Upper lobe of right lung (tissue), 1 donor: ENCODE measurements at places on chromosomes 16 and 17.

- H3K36me3 ChIP-seq, result no peaks in the 10 kb centered on the region
- H3K27me3 ChIP-seq, result no peaks in the 10 kb centered on the region
- DNase-seq, result no peak
- no peak overlapping the region for H3K27ac ChIP-seq
- no peaks in the 10 kb centered on the region for H3K4me1 ChIP-seq
- H3K4me3 ChIP-seq, result no peak overlapping the region
Observed at GRCh38 chr17:31144836-31145235, 50.1 kb downstream of the NF1 start.

DNA sequence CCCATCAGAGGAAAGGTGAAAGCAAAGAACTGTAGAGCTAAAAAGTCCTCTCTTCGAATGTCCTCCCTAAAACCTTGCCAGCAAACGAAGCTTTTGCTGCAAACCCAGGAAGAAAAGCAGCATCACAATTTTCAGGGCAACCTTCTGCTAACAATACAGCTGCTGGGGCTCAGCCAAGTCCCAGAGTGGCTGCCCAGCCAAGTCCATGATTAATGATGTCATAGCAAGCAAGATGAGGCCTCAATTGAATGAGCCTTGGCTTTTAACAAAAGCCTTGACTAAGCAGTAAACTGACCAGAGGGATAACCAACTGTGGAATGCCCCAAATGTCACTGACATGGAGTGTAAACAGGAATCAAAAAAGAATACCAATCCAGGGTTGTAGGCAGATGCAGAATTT is 342.7 kb downstream of the PMP22 start:
- no peak for DNase-seq
- no peaks in the 10 kb centered on the region for H3K4me1 ChIP-seq
- no peak overlapping the region for H3K4me3 ChIP-seq
- H3K36me3 ChIP-seq, result no peaks in the 10 kb centered on the region

DNA sequence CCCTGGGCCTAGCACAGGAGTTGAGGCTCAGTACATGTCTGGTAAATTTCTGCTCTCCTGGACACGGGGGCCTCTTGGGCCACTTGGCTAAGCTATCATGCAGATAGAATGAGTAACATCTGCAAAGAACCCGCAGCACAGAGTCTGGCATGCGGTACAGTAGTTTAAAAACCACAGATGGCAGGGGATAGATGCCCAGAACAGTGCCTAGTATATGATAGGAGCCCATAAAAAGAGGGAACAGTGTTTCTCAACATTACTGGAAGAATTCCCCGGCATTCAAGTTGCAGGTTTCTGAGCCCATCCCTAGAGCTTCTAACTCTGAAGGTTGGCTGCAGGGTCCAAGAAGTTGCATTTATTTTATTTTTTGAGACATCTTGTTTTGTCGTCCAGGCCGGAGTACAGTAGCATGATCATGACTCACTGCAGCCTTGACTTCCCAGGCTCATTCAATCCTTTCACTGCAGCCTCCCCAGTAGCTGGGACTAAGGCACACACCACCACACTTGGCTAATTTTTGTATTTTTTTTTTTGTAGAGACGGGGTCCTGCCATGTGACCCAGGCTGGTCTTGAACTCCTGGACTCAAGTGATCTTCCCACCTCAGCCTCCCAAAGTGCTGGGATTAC is 5.8 kb downstream of the CDIPT start:
- DNase-seq, result no peak
- no peak overlapping the region for H3K27ac ChIP-seq
- peaks cover 32% of the 10 kb centered on the region for H3K36me3 ChIP-seq
- H3K27me3 ChIP-seq, result no peaks in the 10 kb centered on the region
- peaks cover 16% of the 10 kb centered on the region for H3K4me1 ChIP-seq
- no peak overlapping the region for H3K4me3 ChIP-seq

- H3K4me3 ChIP-seq, result no peak overlapping the region
- no peaks in the 10 kb centered on the region for H3K36me3 ChIP-seq
- H3K27ac ChIP-seq, result no peak overlapping the region
- no peaks in the 10 kb centered on the region for H3K4me1 ChIP-seq
- no peak for DNase-seq
Observed at GRCh38 chr17:74196541-74197317, 6.7 kb upstream of the RPL38 start.

DNA sequence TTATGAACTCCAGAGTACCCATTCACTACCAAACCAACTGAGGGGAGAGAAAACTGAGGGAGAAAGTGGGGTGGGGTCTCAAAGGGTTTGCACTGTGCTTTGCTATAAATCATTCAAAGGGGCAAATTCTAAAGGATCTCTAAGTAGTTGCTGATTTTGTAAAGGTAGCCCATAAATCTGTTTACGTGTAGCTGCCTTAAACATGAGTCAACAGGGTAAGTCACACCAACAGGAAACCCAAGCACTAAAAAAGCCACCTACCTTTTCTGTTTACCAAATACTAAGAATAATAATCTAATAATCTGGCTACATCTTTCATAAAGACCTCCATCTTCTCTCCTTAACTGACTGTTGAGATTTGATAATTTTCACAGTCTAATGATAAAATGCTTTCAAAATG is 8.4 kb upstream of the HSBP1 start:
- no peaks in the 10 kb centered on the region for H3K4me1 ChIP-seq
- no peak overlapping the region for H3K27ac ChIP-seq
- DNase-seq, result no peak
- no peaks in the 10 kb centered on the region for H3K36me3 ChIP-seq

- H3K36me3 ChIP-seq, result no peaks in the 10 kb centered on the region
- H3K27ac ChIP-seq, result no peak overlapping the region
- no peaks in the 10 kb centered on the region for H3K27me3 ChIP-seq
Observed at GRCh38 chr17:8670421-8670820, 39.9 kb upstream of the MYH10 start.

GRCh38 chr17:12301551-12301950 is 280.9 kb downstream of the MAP2K4 start:
- H3K27ac ChIP-seq, result no peak overlapping the region
- no peaks in the 10 kb centered on the region for H3K27me3 ChIP-seq
- no peak for DNase-seq
- no peaks in the 10 kb centered on the region for H3K4me1 ChIP-seq

GRCh38 chr16:23227529-23227928 is 45.0 kb downstream of the SCNN1G start:
- no peak overlapping the region for H3K4me3 ChIP-seq
- no peak overlapping the region for H3K27ac ChIP-seq
- no peaks in the 10 kb centered on the region for H3K27me3 ChIP-seq

DNA sequence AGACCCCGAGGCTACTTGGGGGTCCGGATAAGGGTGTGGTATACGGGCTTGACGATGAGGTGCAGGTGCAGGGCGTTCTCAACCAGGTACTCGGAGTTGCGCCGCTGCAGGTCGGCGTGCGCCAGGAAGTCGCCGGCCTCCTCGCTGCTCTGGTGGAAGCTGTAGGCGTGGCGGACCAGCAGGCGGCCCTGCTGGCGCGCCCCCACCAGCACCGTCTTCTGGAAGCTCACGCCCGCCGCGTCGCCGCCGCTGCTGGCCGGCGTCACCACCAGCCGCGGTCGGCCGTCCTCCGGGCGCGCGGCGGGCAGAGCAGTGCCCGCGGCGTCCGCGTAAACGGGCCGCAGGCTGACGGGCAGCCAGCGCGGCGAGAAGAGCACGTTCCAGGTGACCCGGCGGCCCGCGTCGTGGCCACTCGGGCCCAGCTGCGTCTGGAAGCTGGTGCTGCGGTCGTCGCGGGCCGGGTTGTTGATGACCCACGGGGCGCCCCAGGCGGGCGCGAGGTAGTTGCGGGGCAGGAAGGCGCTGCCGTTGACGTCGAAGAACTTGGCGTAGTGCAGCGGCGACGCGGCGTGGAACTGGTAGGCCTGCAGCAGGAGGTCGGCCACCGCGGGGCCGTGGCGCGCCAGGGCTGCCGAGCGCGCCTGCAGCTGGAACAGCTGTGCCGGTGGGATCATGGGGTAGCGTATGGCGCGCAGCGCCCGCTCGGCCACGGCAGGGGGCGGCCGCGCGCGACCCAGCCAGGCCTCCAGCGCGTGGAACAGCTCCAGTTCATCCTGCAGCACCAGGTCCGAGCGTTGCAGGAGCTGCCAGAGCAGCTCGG is 4.8 kb downstream of the BTBD17 start:
- peaks cover 96% of the 10 kb centered on the region for H3K27me3 ChIP-seq
- no peak for DNase-seq
- no peak overlapping the region for H3K27ac ChIP-seq
- no peak overlapping the region for H3K4me3 ChIP-seq
- H3K36me3 ChIP-seq, result no peaks in the 10 kb centered on the region
